B cell (primary cell): ENCODE measurements at places on chromosomes 11 and 22. TPM values are rescaled to one million over a fixed set of nuclear protein-coding genes. Genes with fewer than 3 reads are reported as not detected.

- DNase-seq = no peak
Measured at GRCh38 chr22:24496234-24496633, 1.1 kb downstream of the UPB1 start.

GRCh38 chr11:36500315-36500721 is 9.8 kb downstream of the TRAF6 start:
- DNase-seq = no peak

The WT1 gene
- total RNA-seq = not detected in 2 replicates

GRCh38 chr11:78722786-78723185 is 148.1 kb upstream of the NARS2 start:
- no peak for DNase-seq

The MYBPC3 gene
- total RNA-seq = 0.67 and 0.70 TPM in 2 replicates

DNA sequence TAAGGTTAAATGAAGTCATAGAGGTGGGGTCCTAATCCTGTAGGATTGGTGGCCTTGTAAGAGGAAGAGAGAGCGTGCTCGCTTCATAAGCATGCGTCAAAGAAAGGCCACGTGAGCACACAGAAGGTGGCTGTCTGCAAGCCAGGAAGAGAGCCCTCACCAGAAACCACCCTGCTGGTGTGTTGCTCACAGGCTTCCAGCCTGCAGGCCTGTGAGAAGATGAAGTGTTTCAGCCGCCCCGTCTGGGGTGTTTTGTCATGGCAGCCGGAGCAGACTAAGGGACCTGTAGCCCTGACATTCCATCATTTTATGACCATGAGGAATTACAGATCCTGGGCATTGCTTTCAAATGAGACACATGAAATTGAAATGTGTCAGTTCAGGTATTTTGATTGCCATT is 32.4 kb downstream of the AP2A2 start:
- no peak for DNase-seq
